ENCODE measurements at places on chromosomes 1 and 21.

DNA sequence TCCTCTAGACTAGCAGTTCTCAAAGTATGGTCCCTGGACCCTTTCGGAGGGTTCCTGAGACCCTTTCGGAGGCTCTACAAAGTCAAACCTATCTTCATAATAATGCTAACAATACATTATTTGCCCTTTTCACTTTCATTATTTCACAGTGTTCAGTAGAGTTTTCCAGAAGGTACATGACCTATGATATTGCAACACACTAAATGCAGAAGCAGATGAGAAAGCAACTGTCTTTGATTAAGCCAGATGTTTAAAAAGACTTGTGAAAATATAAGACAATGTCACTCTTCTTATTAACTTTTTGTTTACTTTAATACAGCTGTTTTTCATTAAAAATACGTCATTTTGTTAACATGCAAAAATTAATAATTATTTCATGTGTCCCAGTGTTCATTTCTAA, 5.8 kb downstream of the KCNJ10 start:
- DNase-seq: no peak

DNA sequence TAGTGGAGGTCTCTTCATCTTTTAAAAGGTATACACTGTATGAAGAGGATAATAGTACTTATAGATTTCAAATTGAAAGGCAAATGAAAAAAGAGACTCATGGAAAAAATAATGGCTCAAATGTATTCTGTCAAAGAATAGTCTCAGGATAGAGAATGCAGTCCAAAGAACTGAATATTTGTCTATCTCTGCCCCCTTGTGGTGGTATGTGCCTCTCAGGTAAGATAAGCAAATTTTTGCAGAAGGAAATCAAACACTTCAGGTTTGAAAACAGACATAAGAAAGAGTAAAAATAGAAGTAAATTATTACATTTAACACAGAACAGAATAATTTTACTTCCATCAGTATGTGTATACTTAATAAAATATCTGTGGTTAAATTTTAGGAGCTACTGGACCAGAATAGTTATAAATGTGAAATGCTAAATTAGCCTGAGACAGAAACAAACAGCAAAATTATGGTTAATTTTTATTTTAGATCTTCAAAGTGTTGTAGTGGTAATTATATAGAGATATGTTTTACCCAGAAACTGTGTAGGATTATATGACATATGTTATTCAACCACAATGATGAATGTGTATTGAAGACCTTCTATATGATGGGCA, 164.4 kb upstream of the PALMD start:
- no peak for DNase-seq

DNA sequence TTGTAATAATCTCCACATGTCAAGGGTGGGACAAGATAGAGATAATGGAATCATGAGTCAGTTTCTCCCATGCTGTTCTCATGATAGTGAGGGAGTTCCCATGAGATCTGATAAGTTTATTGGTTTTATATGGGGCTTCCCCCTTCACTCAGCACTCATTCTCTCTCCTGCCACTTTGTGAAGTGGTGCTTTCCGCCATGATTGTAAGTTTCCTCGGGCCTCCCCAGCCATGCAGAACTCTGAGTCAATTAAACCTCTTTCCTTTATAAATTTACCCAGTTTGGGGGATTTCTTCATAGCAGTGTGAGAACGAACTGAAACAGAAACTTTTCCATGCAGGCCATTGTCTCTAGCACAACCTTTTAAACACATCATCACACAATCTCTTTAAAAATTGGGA, 221.5 kb upstream of the BRINP3 start:
- no peak for DNase-seq

GRCh38 chr1:202131956-202132821, 9.5 kb downstream of the GPR37L1 start:
- no peak for DNase-seq

GRCh38 chr1:50950396-50950795, 9.7 kb downstream of the FAF1 start:
- no peak for DNase-seq
